ENCODE measurements at places on chromosomes 2 and 18. TPM values are rescaled to one million over a fixed set of nuclear protein-coding genes. Genes with fewer than 3 reads are reported as not detected.

Gene PDCL3
- polyA plus RNA-seq = 24.6 TPM

Gene LRRC30
- not detected for polyA plus RNA-seq

Gene FZD7
- polyA plus RNA-seq = 30.1 TPM

Gene SETBP1
- 21.4 TPM for polyA plus RNA-seq

Gene AKAIN1
- not detected for polyA plus RNA-seq

Gene POTEF
- polyA plus RNA-seq = not detected

Gene NOL4
- polyA plus RNA-seq = 1.9 TPM

Gene ATP6V1B1
- polyA plus RNA-seq = 5.0 TPM

DNA sequence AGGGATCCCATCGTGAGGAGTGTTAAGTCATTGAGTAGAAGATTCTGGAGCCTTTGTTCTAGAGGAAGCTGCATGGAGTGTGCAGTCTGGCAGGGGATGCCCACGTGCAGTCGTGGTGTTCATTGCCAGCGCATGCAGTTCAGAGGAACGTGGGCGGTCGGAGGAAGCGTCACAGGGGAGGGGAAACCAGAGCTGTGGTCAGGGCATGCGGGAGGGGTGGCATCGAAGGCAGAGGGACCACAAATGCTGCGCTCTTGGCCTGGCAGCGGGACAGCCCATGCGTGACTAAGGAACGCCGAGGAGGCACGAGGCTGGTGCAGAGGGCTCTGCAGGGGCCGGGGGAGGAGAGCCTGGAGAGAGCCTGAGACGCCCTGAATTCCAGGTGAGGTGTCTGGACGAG is 141.1 kb downstream of the KLHL29 start:
- DNase-seq = no peak

GRCh38 chr2:144580521-144581161 is 60.7 kb upstream of the ZEB2 start:
- no peak for DNase-seq

- DNase-seq = peak; percentile 47
Observed at GRCh38 chr2:145800151-145801091, 1280.5 kb upstream of the ZEB2 start.

GRCh38 chr2:60836491-60836890 is 44.9 kb upstream of the REL start:
- DNase-seq = no peak

DNA sequence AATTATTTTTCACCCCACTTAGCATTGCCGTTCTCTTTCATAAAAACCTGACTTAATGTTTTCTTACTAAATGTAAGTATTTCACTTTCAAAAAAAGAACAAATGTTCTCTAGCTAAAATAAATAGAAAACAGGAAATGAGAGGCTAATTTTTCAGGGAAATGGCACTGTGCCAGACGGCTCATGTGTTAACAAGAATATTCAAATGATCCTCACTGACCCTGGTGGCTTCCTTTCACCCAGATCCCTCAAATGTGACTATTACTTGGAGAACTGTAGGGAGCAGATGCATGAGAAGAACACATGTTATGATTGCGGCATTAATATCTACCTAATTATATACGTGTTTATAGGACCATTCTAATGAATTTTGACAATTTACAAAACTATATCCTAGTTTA is 827.7 kb downstream of the SOCS6 start:
- no peak for DNase-seq

- DNase-seq = no peak
Observed at GRCh38 chr18:4544142-4544541, 89.0 kb upstream of the DLGAP1 start.

DNA sequence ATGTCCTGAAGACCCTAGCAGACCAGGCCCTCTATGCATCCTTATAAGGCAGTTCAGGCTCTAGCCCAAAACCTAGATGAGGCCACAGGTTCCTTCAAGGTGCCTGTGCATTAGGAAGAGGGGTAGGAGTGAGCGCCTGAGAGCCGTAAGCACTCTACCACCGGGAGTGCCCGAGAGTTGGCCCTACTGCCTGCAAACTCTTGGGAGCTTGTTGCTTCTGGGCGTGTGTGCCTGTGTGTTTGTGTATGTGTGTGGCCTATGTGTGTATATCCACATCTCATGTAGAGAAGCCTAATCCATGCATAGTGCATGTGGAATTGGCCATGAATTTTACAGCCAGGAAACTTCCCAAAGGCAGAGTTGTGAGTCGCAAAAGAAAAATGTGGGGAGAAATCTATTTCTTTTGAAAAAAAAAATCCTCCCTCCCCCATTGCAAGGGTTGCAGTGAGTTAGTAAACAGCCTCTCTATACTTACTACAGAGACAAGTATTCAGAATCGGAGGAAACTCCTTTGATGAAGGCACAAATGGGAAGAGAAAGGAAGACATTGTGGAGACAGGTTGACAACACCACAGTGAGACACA is 96.8 kb downstream of the ADD2 start:
- no peak for DNase-seq

GRCh38 chr18:41933778-41934177 is 21.3 kb upstream of the PIK3C3 start:
- DNase-seq = no peak

DNA sequence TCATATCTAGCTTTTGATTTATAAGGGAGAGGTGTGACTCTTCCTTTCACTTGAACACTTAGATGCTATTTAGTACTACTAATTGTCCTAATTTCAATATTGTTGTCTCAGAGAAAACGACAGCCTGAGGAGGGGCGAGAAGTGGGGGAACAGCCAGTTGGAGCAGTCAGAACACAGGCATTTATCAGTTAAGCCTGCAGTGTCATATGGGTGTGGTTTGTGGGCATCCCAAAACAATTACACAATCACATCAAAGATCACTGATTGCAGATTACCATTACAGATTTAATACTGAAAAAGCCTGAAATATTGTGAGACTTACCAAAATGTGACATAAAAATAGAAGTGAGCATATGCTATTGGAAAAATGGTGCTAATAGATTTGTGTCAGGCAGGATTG is 15.8 kb downstream of the TMEM131 start:
- no peak for DNase-seq

DNA sequence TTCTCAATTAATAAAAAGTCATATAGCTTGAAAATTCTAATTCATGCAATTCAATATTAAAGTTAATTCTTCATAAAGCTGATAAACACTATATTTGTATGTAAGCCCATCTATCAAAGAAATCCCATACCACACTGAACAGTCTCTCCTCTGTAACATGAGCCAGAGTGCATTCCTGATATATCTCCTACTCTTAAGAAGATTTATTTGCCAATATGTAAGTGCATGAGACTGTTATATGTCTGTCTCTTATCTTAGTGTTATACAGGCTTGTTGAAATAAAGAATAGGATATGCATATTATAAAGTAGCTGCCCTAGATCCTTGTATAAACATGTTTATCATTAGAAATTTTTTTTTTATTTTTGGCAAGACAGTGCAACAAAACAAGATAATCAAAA is 40.4 kb upstream of the TTC32 start:
- no peak for DNase-seq

- DNase-seq = no peak
Observed at GRCh38 chr2:207616185-207616584, 9.0 kb downstream of the METTL21A start.

DNA sequence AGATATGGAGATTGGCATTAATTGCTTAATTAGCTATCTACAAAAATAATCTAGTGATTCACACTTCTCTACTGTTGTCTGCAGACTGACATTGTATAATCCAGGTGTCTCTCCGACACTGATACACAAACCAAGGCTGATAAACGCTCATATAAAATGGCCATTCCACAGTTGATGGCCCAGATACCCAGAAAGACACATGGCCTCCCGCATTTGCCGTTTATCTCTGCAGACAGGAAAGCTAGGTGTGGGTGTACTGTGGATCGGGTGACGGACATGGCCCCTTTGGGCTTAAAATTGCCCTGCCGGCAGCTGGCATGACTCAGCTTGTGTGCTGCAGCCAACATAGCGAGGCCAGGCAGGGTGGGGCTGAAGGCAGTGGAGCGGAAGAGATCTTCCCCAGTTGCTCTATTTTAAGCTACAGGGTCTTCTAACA is 18.5 kb downstream of the PMAIP1 start:
- peak; percentile 64 for DNase-seq

DNA sequence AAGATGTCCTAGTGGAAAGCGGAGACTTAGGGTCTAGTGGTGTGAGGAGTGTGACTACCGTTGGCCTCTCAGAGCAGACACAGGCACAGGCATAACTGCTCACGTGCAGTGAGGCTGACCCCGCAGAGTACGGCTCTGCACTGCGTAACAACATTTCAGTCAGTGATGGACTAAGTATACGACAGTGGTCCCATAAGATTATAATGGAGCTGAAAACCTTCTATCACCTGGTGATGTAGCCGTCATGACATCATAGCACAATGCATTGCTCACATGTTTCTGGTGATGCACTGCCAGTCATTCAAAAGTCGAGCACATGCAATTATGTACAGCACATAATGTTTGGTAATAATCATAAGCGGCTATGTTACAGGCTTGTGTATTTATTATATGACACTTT is 179.6 kb downstream of the VAPA start:
- DNase-seq = no peak

DNA sequence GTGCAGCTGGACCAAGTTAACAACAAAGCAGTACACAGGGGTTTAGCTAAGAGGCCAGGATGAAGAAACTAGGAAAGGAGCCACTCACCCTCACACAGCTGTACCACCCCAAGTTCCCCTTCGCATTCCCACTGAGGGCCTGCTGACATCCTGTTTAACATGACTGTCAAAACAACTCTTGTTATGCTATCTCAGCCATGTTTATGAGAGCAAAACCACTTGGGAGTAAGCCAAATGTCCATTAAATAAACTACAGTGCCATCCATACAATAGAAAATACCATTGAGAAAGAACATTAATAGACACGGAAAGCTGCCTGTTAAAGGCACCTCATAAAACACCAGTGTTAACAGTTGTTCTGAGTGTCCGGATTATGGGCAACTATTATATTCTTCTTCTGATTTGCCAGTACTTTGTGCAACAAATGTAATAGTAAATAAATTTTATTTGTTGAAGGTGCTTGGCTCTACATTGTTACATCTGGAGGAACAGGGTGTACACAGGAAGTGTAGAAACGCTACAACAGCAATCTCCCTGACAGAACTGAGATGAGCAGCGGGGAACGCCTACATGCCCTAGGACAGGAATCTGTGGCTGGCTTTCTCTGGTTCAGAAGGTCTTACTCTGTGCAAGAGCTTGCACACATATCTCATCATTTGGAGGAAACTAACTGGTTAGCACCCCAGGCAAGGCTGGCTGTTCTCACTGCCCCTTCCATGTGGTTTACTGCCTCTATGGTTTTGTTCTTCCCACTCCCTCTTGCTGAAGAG is 85.6 kb downstream of the EHD3 start:
- peak; percentile 66 for DNase-seq

DNA sequence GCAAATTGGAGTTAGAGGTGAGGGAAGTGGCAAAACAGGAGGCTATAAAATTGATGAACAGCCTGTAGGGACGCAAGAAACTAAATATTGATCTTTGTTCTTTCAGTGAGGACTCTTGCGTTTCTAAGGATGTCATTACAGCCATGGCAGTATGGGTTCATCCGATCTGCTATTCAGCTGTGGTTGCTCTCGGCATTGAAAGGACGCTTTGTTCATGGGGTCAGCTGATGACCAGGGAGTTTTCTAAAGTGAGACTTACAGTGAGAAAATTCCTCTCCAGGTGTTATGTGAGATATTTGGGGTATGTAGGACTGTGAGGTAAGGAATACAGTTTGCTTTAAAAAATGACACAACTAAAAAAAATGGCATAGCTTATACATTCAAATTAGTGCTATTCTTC is 52.7 kb upstream of the PELI1 start:
- DNase-seq = no peak

DNA sequence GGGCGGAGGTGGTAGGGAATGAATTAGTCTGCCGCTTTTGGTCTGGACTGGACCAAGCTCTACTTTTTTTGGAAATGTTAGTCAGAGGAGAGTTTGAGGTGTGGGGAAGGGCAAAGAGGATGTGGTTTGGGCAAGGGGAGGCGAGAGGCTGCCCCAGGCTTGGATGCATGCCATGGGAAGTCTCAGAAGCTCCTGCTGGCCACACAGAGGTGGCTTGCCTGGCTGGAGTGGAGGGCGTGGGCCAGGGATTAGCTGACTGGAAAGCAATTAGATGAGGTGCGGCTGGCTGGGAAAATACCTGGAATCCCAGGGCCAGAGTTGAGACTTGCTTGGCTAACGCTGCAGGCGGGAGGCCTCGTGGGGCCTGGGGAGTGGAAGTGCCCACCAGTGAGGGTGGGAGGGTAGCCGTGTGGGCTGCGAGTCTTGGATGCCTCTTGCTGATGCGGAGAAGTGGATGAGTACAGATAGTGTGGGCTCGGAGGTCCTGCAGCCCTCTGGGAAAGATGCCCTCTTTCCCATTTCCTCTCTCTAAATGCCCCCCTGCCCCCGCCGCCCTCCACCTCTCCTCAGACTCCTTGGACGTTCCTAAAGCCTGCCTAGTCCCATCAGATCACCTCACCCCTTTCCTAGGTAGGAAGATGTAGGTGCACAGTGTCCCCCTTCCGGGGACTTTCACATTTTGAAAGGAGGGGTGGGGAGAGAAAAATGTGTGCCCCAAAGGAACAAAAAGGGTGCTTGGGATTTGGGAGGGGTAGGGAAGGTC is 117.6 kb downstream of the SMAD7 start:
- DNase-seq = peak; percentile 87

- no peak for DNase-seq
Observed at GRCh38 chr2:25470806-25471205, 129.1 kb upstream of the DNMT3A start.

DNA sequence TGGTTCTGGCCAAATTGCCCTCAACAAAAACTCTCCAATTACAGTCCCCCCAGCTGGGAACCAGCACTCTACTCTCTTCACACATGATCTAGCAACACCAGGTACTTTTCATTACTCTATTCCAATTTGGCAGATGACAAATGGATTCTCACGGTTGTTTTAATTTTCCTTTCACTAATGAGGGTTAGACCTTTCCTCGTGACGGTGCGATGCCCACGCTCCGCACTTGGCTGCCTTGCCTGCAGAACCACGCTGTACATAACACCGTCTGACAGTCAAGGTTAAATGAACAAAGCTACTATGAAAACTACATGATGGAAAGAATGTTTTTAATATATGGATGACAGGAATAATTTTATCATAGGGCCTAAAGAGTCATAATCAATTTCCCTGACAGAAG is 141.5 kb downstream of the FBXO15 start:
- DNase-seq = no peak

GRCh38 chr2:201444746-201445465 is 6.4 kb downstream of the TRAK2 start:
- no peak for DNase-seq

DNA sequence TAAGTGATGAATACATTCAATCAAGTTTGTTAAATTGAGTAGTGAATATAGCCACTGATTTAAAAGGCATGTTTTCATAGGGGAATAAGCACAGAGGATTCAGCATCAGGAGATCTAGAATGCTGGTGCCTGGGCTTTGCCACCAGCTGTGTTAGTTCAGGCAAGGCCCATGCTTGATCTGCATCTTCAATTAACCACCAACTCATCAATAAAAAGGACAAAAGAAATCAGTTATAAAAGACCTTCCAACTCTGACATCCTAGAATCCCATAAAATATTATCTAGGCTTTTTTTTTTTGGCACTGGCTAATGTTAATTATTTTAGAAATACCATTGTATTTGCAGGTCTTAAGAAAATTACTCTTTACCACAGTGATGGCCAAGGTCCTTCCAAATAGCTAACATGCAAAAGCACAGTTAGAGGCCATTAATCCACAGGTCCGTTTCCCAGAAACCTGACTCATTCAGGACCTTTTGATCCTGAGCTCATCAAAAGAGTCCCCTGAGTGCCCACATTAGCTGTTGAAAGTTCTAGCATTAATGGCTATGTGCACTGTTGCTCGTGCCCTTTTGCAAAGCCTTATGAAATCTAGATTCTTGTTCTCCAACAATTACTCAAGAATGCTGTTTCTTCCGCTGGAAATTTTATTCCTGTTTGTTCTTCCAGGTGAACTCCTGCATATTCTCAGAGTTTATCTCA is 170.0 kb downstream of the CYRIA start:
- DNase-seq = no peak

Measured in left lung (tissue), 14 donors.